ENCODE measurements at places on chromosomes 1 and 21.
A peak's percentile ranks its signal among the peaks of the same experiment; 100 is the strongest.

- no peak for DNase-seq
Observed at GRCh38 chr1:19436716-19437476, 48.4 kb downstream of the CAPZB start.

- DNase-seq: no peak
Observed at GRCh38 chr21:44616591-44616926, 4.7 kb downstream of the KRTAP10-8 start.

DNA sequence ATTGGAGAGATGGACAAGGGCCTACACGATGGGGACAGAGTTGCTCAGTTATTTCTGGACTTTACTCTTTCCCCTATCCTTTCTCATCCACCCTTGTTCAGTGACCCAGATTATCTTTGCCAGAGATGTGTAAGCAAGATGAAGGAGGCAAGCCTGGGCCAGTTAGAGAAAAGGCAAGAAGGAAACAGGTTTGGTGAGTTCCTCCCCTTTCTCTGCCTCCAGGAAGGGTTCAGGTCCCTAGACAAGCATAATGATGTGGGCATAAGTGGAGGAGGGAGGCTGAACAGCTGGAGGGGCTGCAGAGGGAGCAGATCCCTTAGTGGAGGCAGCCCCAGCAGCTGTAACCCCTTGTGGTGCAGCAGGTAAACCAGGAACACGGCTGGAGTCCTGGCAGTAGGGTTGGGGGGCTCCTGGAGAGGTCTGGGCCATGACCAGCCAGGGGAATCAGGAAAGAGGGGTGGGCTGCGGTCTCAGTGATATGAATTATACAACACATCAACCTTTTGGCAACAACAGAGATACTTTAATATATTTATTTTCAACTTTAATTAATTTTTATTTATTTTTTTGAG lies 9.2 kb upstream of the CDC42 start:
- no peak for DNase-seq

DNA sequence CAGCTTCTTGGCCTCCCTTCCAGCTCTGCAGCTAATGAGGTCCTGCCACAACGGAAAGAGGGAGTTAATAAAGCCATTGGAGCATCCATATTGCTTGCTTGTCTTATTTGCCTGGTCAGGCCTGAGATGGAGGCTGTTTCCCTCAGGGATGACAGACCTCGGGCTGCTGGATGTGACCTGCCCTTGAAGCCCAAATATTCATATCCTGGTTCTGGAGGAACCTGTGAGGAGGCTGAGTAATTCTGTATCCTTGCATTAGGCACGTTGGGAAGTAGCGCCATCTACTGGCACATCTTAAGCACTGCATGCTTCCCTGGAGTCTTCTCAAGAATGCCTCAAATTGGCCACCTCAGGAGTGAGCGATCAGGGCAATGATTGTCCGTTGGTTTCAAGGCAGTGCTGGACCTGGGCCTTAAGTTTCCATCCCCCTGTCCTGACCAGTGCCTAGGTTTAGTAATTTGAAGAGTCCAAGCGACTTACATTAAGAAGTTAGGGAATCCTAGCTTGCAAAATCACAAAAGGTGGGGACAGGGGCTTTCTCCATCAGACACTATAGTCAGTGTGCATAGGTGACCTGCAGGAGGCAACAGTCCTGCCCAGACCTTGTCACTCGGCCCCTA lies 13.8 kb upstream of the NASP start:
- DNase-seq: peak; percentile 54

GRCh38 chr1:202056644-202057334 lies 46.4 kb downstream of the ELF3 start:
- DNase-seq: no peak

GRCh38 chr1:173285048-173285447 lies 77.9 kb upstream of the TNFSF4 start:
- DNase-seq: no peak

DNA sequence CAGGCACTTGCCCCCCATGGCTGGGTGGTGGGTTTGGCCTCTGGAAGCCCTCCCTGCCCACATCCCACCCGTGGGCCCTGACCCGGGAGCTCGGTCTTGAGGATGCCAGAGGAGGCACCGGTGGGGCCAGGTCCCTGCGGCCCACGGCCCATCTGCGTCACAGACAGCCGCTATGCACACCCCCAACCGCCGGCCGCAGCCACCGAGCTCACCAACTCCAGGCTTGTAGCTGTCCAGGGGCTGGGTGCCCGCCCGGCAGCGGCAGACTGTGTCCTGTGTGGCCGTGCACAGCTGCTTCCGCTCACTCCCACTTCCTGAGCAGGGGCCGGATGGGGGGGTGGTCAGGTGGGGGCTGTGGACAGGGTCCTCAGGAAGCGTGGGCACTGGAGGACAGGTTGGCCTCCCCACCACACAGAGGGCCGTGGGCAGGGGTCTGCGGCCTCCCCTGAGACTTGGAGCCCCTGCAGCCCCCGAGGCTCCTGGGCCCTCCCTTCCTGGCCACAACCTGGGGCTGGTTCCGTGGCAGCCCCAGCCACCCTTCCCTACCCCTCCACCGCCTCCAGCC lies 1.1 kb downstream of the TNFRSF4 start:
- DNase-seq: no peak

DNA sequence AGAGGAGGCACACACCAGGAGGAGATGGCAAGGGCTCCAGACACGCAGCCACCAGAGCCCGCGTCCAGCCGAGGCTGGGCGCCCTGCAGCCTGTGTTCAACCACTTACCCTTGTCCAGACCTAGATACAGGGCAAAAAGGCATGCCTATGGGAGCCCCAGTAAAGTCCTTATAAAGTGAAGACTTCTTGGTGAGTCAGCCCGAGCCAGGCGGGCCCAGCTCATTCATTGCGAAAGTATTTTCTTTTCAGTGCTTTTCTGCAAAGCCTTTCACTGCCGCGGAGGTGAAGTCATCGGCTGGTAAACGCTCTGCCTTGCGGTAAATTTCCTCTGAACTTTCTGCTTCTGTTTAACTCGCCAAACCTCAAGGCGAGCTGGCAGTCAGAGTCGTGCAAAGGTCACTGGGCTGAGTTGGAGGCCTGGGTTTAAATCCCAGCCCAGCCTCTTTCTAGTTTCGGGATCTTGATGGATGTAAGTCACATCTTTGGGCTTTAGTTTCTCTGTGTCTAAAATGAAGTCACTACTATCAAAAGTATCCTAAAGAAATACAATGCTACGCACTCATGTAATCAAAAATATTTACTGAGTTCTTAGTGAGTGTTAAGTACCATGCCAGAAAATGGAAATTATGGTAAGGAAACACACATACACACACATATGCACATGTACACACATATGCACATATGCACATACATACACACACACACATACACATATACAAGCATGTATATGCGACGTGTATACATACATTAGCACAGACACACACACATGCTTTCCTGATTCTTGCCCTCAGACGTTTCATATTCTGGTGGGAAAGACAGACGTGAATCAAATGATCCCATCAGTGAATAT lies 54.7 kb upstream of the IFFO2 start:
- peak; percentile 99 for DNase-seq

GRCh38 chr1:209802780-209803152 lies 3.2 kb downstream of the IRF6 start:
- no peak for DNase-seq

- DNase-seq: no peak
Observed at GRCh38 chr1:206040328-206040727, 12.6 kb upstream of the RHEX start.

DNA sequence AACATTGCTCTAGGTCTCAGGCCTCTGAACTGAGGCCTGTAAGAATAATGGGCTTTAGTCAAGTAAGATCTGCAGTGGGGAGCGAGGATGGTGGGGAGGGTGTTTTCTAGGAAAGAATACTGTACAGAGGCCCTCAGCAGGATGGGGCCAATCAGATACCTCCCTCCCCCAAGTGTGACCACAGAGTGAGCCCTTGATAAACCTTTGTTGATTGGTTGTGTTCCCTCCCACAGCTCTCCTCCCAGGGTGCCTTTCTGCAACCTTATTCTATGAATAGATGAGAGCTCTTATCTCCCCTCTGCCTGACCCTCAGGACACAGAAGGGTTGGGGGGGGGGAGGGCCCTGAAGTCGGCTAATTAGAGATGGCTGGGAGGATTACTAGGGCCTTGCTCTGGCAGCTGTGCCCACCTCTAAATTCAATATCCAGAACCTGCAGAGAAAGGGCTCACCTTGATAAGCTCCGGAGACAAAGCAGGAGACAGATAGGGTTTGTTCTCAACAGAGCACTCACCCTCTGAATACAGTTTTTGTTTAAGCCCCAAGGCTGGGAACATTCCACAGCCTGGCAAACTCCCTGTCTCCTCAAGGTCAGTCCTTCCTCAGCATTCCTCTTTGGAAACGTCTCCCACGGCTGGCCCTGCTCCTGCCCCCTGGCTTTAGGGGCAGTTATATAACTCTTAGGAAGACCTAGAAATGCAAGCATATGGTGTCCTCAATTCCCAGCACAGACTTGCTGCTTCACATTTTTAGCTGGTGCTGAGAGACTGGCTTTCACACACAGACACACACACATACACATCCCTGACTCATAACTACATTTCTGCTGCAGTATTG lies 42.9 kb downstream of the ATP1A1 start:
- no peak for DNase-seq

Data from stromal cell of bone marrow (primary cell).